ENCODE measurements at places on chromosomes 2 and 18. TPM values are rescaled to one million over a fixed set of nuclear protein-coding genes. Genes with fewer than 3 reads are reported as not detected.
A peak's percentile ranks its signal among the peaks of the same experiment; 100 is the strongest.

Gene CARF
- total RNA-seq, result 5.3 TPM

GRCh38 chr18:3059272-3059671, 46.3 kb upstream of the LPIN2 start:
- no peaks in the 10 kb centered on the region for H3K36me3 ChIP-seq
- peaks cover 3% of the 10 kb centered on the region for H3K27me3 ChIP-seq
- H3K27ac ChIP-seq, result no peak overlapping the region
- H3K4me3 ChIP-seq, result no peak overlapping the region

DNA sequence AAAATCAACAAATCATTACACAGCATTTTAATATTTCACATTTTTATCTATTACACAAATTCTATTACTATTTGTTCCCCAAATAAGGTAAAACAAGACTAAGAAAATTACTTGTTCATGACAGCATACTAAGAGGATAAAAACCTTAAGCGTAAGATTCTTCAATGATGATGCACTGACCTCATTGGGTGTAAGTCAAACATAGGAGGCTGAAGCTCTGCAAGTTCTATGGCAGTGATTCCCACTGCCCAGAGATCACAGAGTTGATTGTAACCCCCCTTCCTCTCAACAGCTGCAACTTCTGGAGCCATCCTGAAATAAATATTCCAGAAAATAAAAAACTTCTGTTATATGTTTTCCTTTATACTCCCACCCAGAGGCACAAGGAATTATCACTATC, 82.2 kb upstream of the CDKL4 start:
- peaks cover 6% of the 10 kb centered on the region for H3K36me3 ChIP-seq
- no peaks in the 10 kb centered on the region for H3K27me3 ChIP-seq
- DNase-seq, result peak; percentile 41
- no peak overlapping the region for H3K27ac ChIP-seq

GRCh38 chr2:32838949-32839348, 107.8 kb upstream of the LTBP1 start:
- H3K27ac ChIP-seq, result no peak overlapping the region
- H3K4me3 ChIP-seq, result no peak overlapping the region
- H3K4me1 ChIP-seq, result no peaks in the 10 kb centered on the region
- DNase-seq, result no peak
- no peaks in the 10 kb centered on the region for H3K27me3 ChIP-seq

DNA sequence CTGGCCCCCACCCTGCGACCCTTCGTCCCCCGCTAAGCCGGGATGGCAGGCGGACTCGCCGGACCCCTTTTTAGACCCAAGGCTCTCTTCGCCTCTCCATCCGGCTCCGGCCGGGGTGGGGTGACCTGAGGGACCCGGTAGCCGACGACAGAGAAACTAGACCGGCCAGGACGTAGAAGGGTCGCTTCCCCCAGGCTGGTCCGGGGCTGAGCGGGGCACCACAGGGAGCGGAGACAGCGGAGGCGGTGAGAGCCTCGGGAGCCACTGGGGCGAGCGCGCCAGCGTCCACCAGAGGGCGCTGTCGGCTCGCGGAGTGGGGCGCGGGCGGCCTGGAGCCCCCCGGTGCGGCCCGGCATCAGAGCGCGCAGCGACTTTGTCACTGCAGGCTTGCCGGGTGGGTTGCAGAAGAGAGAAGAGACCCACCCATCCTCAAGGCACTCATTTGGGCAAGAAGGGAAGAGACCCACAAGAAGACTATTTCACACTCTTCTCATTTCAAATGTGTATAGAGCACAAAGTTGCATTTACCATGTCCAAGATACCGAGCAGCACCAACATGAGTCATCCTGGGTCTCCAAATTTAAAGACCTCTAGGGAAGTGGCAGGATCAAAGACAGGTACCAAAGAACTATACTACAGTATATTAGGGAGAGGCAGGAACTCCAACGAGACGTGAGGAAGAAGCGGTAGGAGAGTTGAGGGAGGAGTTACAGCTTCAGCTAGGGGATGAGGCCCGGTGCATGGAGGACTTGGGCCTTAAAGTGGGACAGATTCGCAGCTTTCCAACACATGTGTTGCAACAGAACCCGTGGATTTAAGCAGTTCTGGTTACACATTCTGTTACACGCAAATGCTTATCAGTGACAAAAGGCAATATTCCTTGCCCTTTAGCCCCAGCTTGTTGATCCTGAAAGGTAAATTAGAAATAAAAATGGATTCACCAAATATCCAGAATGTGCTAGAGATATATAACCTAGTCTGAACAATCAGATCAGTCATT, 7.6 kb upstream of the PRKCE start:
- peaks cover 5% of the 10 kb centered on the region for H3K4me1 ChIP-seq
- H3K27me3 ChIP-seq, result peaks cover 30% of the 10 kb centered on the region
- H3K4me3 ChIP-seq, result peak overlapping the region; percentile 53
- no peak overlapping the region for H3K27ac ChIP-seq

DNA sequence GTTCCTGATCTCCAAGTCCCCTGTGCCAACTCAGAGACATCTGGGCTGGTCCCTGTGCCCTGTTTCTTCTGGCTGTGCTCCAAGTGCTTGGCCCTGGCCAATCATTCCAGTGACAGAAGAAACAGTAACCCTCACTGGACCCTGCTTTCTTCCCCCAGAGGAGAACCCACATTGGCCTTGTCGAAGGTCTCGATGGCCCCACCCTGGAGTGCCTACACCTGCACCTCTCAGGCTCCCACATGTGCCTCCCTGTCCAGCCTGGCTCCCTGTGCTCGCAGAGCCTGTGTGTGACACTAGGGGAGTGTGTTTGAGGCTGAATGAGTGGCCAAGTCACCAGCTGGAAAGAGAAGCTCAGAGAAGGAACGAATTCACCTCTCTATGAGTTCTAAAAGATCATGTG, 5.9 kb upstream of the MAL start:
- H3K4me3 ChIP-seq, result no peak overlapping the region
- peaks cover 34% of the 10 kb centered on the region for H3K27me3 ChIP-seq
- H3K4me1 ChIP-seq, result no peaks in the 10 kb centered on the region
- DNase-seq, result no peak
- H3K36me3 ChIP-seq, result no peaks in the 10 kb centered on the region

- no peak overlapping the region for H3K27ac ChIP-seq
- no peak overlapping the region for H3K4me3 ChIP-seq
- peaks cover 53% of the 10 kb centered on the region for H3K4me1 ChIP-seq
- H3K27me3 ChIP-seq, result no peaks in the 10 kb centered on the region
Observed at GRCh38 chr2:20596973-20597859, 53.7 kb downstream of the HS1BP3 start.

GRCh38 chr2:233413559-233414272, 59.4 kb downstream of the DGKD start:
- H3K27ac ChIP-seq, result peak overlapping the region; percentile 84
- peak; percentile 67 for DNase-seq
- peaks cover 29% of the 10 kb centered on the region for H3K4me1 ChIP-seq
- H3K27me3 ChIP-seq, result no peaks in the 10 kb centered on the region
